ENCODE measurements at places on chromosomes 12 and 14.
A peak's percentile ranks its signal among the peaks of the same experiment; 100 is the strongest.

- no peak for DNase-seq
These were observed 19.0 kb downstream of the CORO1C start for GRCh38 chr12:108712165-108712924.

GRCh38 chr12:56119361-56119796 is 1.3 kb downstream of the ZC3H10 start:
- DNase-seq, result peak; percentile 93

GRCh38 chr12:130216031-130216430 is 53.8 kb downstream of the FZD10 start:
- DNase-seq, result no peak

DNA sequence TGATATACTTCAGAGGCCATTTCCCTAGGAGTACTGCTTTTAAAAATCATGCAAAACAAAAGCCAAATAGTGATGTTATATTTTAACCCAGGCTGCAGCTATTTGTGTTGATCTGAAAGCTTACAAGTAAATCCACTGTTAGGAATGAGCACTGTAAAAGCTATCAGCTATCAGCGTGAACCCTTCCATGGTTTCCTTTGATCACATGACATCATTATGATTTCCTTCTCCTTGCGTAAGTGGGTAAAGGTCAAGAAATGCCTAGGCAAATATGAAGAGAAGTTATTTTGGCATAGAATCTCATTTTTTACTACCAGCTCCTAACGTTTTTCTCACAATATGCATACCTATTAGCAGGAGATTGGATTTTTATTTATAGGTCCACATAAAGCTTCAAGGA is 48.6 kb upstream of the CATSPERB start:
- DNase-seq, result no peak

DNA sequence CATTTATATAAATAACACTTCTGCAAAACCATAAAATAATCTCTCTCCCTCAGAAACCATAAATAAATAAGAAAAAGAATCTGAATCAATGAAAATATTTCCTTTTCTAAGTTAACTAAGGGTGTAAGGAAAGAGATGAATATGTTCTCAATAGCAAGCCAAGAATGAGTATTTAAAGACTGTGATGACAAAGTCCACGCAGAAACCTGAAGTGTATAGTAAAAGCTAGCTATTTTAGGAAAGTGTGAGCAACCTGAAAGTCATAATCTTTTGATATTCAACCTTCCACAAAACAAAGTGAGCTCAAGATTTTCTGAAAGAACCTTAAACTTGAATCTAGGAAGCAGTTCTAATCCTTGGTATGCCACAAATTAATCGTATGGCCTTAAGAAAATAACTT is 15.9 kb downstream of the EIF2S3B start:
- no peak for DNase-seq

GRCh38 chr12:49702676-49703215 is 4.5 kb downstream of the FMNL3 start:
- DNase-seq, result no peak

- DNase-seq, result no peak
These were observed 839 bp downstream of the IFT43 start for GRCh38 chr14:75986439-75986765.

- DNase-seq, result peak; percentile 45
These were observed 182.3 kb downstream of the NPAS3 start for GRCh38 chr14:33120966-33121365.

DNA sequence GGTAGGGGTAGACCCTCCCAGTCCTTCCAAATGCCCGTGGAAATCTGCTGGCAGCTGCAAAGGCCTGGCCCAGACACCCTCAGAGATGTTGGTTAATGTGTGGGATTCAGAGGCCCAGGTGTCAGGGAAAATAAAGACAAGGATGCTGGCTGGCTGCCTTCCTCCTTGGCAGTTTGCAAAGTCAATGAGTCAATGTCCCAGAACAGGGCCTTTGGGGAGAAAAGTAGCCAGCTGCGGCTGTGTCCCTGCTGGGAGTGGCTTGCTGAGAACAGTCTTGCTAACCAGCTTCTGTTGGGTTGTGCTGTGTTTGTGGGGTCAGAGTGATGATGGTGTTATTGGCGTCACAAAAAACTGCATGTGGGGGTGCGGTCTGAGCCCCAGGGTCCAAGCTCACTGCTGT is 29.2 kb downstream of the GLRX5 start:
- no peak for DNase-seq

DNA sequence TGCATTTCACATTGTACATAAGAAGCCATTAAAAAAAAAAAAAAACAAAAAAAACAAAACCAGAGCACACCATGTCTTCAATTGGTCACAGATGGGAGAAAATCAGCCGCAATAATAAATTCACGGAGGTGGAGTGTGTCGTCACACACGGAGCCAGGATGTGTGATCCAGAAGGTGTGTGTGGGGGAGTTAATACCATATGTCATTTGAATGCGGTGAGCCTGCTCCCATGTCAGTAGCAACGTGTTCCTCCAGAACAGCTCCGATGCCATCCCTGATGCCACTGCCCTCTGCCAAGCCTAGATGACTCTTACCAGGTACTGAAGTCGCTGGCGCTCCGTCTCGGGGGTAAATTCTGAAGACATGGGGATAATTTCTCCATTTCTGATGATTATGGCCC is 197.8 kb downstream of the PPM1H start:
- DNase-seq, result no peak

DNA sequence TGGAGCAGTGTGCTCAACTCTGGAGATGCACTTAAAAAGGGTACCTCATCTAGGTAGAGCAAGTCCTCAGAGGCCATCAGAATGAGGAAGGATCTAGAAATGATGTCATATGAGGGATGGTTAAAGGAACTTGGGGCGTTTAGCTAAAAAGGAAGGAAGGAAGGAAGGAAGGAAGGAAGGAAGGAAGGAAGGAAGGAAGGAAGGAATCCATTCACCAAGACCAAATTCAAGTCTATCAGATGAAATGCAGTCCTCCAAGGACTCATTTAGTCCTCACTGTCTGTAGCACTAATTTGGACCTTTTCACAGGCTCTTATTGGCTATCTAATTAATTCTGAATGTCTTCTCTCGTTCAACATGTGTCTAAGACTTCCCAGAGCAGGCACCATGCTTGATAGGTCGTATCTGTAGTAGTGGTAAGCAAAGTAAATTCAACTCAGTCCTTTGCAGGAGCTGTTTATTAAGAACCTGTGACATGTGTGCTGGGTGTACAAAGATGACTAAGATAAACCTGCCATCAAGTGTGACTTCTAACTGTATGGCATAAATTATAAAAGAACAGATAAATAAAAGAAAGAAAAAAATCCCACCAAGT is 63.5 kb downstream of the LLPH start:
- no peak for DNase-seq

GRCh38 chr14:93055651-93056115 is 60.0 kb downstream of the ITPK1 start:
- DNase-seq, result no peak

DNA sequence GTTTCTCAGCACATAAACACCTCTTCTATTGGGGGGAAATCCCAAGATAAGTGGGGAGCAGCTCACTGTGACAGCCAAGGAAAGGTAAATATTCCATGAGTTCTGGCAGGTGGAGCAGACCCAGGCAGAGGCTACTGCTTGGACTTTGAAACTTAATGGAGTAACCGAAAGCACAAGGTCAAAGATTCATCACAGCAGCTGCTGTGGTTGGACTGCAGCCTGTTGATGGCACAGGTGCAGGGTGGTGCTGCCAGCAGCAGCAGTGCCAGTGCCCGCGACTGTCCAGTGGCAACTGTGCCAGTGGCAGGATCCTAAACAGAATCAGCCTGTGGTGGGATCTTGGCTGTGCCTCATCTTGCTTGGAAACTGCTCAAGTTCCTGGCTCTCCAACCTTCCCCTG is 81.4 kb upstream of the ARID2 start:
- DNase-seq, result no peak

DNA sequence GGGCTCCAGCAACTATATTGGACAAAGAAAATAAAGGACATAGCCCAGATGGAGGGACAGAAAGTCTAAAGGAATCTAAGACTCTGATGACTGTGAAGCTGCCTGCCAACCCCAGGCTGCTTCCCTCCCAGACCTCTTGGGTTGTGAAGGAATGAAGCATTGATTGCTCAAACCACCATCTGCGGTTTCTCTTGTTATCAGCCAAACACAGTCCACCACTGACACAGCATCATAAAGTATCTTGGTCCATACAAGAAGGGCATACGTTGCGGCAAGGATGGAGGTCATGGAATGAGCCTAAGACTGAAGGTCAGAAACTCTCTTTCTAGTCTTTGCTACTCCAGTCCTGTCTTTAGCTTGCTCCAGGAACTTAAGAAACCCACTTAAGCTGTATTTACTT is 58.5 kb upstream of the PLXNC1 start:
- DNase-seq, result peak; percentile 35

DNA sequence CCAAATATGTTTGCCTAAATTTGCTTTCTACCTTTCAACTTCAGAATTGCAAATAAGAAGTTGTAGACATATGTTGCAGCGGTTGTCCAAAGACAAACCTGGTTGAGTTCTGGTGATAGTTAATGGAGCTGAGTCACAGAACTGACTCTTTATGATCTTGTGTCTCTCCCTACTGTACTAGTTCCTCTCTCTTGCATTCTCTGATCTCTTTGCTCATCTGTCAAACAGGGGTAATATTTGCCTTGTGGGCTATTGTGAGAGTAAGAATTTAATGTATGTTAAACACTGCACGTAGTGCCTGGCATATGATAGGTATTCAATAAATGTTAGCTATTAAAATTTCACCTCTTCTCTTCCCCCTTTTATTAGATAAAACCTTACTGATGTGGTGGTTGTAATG is 283.5 kb upstream of the RGS6 start:
- DNase-seq, result no peak

DNA sequence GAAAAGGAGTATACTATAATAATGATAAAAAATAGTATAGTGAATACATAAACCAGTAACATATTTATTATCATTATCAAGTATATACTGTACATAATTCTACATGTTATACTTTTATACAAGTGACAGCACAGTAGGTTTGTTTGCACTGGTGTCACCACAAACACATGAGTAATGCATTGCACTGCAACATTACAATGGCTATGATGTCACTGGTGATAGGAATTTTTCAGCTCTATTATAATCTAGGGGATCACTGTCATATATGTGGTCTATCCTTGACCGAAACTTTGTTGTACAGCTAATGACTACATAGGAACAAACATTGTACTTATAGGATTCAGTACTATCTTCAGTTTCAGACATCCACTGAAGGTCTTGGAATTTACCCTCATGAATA is 165.8 kb upstream of the SYT1 start:
- DNase-seq, result peak; percentile 58

GRCh38 chr12:57897286-57897974 is 43.9 kb upstream of the ATP23 start:
- DNase-seq, result no peak

GRCh38 chr14:36383767-36384431 is 63.5 kb upstream of the MBIP start:
- no peak for DNase-seq

- DNase-seq, result no peak
These were observed 1086.9 kb downstream of the TMEM121 start for GRCh38 chr14:106613256-106613655.

- peak; percentile 89 for DNase-seq
These were observed 58.8 kb downstream of the PIK3C2G start for GRCh38 chr12:18320036-18320617.

DNA sequence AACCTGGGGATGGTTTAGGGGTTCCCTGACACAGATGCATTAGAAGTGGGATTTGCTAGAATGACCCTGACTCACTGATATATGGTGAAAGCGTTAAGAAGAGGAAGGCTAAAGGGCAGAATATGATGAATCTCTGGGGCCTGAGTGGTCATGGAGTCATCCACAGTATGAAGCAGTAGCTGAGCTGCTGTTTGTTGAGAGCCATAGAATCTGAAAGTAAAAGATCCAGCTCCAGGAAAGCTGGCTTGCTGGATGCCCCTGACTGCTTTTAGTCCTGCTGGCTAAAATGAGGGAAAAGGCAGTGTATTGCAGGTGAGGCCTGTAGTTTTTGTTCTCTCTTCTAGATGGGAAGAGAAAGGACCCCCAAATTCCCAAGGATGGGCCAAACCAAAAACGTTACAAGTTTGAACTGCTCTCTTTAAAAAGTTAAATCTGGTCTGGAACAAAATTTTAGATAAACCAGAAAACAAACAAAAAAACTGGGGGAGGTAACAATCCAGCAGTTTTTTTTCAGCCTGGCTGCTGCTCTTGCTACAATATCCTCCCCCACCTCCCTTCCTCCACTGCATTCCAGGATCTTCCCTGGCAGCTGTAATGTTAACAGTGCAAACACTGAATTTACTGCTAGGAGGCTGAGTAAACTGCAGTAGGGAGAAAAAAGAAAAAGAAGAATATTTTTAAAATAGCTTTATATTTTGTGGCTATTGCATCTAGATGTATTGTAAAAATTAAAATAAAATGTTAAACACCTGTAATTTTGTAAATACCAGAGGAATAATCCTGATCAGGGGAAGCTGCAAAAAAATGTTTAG is 16.5 kb downstream of the SEL1L start:
- DNase-seq, result peak; percentile 22

- DNase-seq, result no peak
These were observed 187.1 kb downstream of the MON2 start for GRCh38 chr12:62653740-62654139.

GRCh38 chr14:98501335-98501734 is 770.7 kb downstream of the BCL11B start:
- no peak for DNase-seq

DNA sequence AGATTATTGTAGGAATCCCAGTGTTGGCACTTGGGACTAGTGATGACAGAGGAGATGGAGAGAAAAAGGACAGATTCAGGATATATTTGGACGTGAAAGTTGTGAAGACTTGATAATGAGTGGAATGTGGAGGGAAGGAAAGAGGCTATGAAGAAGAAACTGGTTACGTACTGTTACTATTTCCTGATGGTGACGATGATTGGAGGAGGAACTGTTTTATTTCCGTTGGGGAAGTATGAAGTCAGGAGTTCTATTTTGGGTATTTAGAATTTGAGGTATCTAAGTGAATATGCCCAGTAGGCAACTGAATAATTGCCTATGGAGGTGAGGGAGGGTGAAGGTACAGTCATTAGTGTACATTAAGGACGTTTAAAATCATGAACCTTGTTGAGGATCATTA is 207.2 kb downstream of the TMTC2 start:
- DNase-seq, result no peak

- DNase-seq, result no peak
These were observed 1.1 kb upstream of the INSM2 start for GRCh38 chr14:35532783-35533356.

- DNase-seq, result peak; percentile 14
These were observed 16.3 kb downstream of the ST8SIA1 start for GRCh38 chr12:22318108-22318737.

All from EL (cell line).